Subcutaneous adipose tissue (tissue), 4 donors: ENCODE measurements at places on chromosomes 2 and 18. TPM values are rescaled to one million over a fixed set of nuclear protein-coding genes. Genes with fewer than 3 reads are reported as not detected.

Gene EIF2B4
- 44.2 TPM for total RNA-seq

Gene VIT
- total RNA-seq = 135 TPM

Gene TOGARAM2
- total RNA-seq = 3.4 TPM

Gene GGCX
- total RNA-seq = 26.5 TPM

Gene ANKRD62
- not detected for total RNA-seq

Gene UGT1A6
- total RNA-seq = not detected

Gene SPIRE1
- total RNA-seq = 32.8 TPM

Gene MEMO1
- total RNA-seq = 32.8 TPM

Gene IGFBP5
- 403 TPM for total RNA-seq

Gene PLGLB1
- 2.9 TPM for total RNA-seq

Gene CELF4
- total RNA-seq = not detected

Gene SCYGR4
- not detected for total RNA-seq

Gene GALR1
- total RNA-seq = 0.98 TPM

Gene MLPH
- total RNA-seq = 24.7 TPM

Gene MOGAT1
- 2.8 TPM for total RNA-seq

Gene PCARE
- not detected for total RNA-seq
